PC-9 (cell line): ENCODE measurements at places on chromosomes 3 and 15. TPM values are rescaled to one million over a fixed set of nuclear protein-coding genes. Genes with fewer than 3 reads are reported as not detected.

DNA sequence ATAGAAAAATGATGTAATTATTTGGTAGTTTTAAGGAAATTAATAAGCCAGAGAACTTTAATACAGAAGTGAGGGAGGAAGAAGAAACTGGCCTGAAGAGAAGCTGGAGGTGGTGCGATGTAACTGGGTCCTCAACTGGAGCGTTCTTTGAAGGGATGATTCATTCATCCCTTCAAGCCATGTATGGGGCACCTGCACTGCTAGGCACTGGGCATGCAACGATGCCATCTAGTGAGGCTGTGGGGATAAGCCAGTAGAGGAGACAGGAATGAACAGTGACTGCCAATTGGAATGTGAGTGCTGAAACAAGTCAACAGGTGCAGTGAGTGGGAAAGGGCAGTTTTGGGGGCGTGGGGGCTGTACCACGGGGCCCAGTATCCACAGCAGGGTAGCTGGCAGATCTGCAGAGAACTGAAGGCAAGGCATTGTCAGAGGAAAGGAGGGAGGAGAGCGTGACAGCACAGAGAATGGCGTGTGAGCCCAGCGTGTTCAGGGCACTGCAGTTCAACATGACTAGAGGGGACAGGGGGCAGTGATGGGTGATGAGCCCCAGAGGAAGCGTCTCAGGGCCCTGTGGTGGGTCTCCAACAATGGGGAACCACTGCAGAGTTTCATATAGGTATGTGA is 3.8 kb upstream of the KIF23 start:
- H3K4me1 ChIP-seq, result peaks cover 35% of the 10 kb centered on the region
- H3K4me3 ChIP-seq, result no peak overlapping the region
- peak; percentile 62 for DNase-seq
- no peak overlapping the region for H3K27ac ChIP-seq
- no peaks in the 10 kb centered on the region for H3K36me3 ChIP-seq

DNA sequence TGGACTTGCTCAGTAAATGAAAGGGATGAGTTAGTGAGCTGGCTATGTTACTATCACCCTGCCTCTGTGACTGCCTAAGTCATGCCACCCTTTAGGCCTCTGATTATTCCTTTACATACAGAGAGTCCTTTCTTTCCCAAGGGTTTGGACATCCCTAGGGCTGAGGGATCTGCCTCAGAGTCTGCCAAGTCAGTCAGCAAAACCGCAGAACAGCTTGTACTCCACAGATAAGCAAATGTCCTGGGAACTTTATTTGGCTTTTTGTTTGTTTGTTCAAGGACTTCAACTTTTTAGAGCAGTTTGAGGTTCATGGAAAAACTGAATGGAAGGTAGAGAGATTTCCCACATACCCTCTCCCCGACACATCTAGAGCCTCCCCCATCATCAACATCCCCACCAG is 82.6 kb upstream of the TRIM42 start:
- no peak overlapping the region for H3K27ac ChIP-seq
- no peak overlapping the region for H3K4me3 ChIP-seq
- H3K4me1 ChIP-seq, result peaks cover 11% of the 10 kb centered on the region
- no peaks in the 10 kb centered on the region for H3K27me3 ChIP-seq

GRCh38 chr3:134274571-134274970 is 23.9 kb upstream of the RYK start:
- H3K27me3 ChIP-seq, result no peaks in the 10 kb centered on the region; the same call in 1 of the 2 replicates
- H3K36me3 ChIP-seq, result no peaks in the 10 kb centered on the region
- H3K4me1 ChIP-seq, result peaks cover 8% of the 10 kb centered on the region; the same call in 1 of the 2 replicates
- H3K27ac ChIP-seq, result no peak overlapping the region

- H3K27ac ChIP-seq, result no peak overlapping the region
- peaks cover 16% of the 10 kb centered on the region for H3K4me1 ChIP-seq
- H3K4me3 ChIP-seq, result no peak overlapping the region
- peak; percentile 38 for DNase-seq
- H3K36me3 ChIP-seq, result no peaks in the 10 kb centered on the region
Observed at GRCh38 chr3:55720614-55721013, 233.5 kb upstream of the WNT5A start.

GRCh38 chr3:49650177-49650576 is 24.0 kb upstream of the APEH start:
- no peaks in the 10 kb centered on the region for H3K36me3 ChIP-seq
- H3K4me3 ChIP-seq, result no peak overlapping the region
- H3K27me3 ChIP-seq, result no peaks in the 10 kb centered on the region
- H3K27ac ChIP-seq, result no peak overlapping the region
- H3K4me1 ChIP-seq, result no peaks in the 10 kb centered on the region
- DNase-seq, result no peak

- H3K27me3 ChIP-seq, result no peaks in the 10 kb centered on the region
- DNase-seq, result peak; percentile 41
- no peak overlapping the region for H3K4me3 ChIP-seq
- H3K36me3 ChIP-seq, result no peaks in the 10 kb centered on the region
Observed at GRCh38 chr3:174973465-174973864, 114.3 kb downstream of the NAALADL2 start.

GRCh38 chr3:159960188-159961148 is 28.2 kb upstream of the IL12A start:
- H3K27me3 ChIP-seq, result no peaks in the 10 kb centered on the region
- no peak for DNase-seq
- no peak overlapping the region for H3K4me3 ChIP-seq
- peaks cover 15% of the 10 kb centered on the region for H3K4me1 ChIP-seq
- no peak overlapping the region for H3K27ac ChIP-seq
- no peaks in the 10 kb centered on the region for H3K36me3 ChIP-seq

HSPBAP1 gene
- 8.9 and 10.9 TPM in 2 replicates for total RNA-seq

INKA1 gene
- 0.40 TPM in 1 of 2 replicates, not detected in the other for total RNA-seq
